SK-N-SH treated with all-trans-retinoic acid at 6 μM for 48 hours (cell line): ENCODE measurements at places on chromosomes 2 and 18.
A peak's percentile ranks its signal among the peaks of the same experiment; 100 is the strongest.

GRCh38 chr18:998936-999335 is 94.3 kb downstream of the ADCYAP1 start:
- ATAC-seq, result no peak

DNA sequence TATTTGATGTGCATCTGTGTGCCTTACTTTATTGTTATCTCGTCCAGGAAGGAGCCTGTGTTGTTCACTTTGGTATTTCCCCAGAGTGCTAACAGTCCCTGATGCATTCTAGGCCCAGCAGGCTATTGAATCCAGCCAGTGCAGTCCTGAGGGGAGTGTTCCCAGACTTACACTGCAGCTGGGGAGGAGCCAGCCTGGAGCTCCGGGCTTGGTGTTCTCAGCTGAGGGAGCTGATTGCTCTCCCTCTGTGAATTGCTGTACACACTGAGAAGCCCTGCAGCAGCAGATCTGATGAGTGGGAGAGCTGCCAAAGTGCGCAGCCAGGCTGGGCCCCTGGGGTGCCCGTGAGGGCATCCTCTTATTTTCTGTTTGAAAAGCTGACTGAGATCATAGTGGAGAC is 159.2 kb downstream of the GALNT3 start:
- peak; percentile 94 for ATAC-seq

DNA sequence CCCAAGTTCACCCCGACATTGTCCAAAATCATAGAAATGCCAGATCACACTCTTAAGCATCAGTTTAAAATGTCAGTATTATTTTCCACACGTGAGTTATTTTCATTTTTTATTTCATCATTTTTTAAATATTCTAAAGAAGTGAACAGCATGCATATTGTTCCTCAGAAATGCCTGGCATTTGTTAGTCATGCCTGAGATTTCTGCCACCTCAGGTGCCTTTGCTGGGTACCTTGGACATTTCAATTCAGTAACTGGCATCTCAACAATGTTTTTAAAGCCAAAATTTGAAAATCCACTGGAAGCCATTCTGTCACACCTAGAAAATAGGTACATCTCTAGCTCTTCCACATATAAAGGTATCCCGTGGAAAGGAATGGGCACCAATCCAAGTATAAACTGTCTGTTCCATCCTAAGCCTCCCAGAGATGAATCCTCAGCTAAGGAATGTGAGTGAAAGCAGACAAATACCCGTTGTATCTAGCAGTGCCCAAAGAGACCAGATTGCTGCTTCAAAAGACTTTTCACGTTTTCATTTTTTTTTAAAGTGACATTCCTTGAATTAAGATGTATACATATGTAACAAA is 159.8 kb downstream of the ZNF385B start:
- peak; percentile 99 for ATAC-seq

DNA sequence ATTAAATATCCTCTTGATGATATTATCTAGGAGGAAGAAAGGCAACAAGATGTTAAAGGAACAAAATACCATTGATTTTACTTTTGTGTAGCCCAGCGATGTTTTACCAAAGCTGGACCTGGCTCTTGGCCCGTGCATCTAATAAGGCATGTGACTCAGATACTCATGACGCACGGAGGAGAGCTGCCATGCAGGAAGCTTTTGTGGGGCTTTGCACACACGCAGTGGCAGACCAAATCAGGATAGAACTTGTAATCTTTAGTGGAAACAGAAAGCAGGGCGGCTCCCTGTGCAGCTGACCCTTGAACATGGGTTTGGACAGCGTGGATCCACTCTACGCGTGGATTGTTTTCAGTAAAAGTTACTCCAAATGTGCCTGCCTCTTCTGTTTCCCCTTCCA is 190.0 kb downstream of the NAPG start:
- ATAC-seq, result no peak

DNA sequence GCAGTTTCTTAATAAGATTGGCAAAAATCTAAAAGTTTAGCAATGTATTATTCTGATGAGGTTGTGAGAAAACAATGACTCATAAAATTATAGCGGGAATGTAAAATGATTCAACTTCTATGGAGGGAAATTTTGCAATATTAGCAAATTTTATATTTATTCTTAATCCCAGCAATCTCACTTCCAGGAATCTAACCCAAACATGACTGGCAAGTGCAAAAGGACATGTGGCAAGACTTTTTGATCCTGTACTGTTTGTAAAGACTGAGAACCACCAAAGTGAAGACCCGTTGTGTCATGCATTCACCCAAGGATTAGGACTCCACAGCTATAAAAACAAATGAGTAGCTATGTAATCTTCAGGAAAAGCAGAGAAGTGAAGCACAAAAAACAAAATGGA is 234.8 kb upstream of the KYNU start:
- no peak for ATAC-seq

DNA sequence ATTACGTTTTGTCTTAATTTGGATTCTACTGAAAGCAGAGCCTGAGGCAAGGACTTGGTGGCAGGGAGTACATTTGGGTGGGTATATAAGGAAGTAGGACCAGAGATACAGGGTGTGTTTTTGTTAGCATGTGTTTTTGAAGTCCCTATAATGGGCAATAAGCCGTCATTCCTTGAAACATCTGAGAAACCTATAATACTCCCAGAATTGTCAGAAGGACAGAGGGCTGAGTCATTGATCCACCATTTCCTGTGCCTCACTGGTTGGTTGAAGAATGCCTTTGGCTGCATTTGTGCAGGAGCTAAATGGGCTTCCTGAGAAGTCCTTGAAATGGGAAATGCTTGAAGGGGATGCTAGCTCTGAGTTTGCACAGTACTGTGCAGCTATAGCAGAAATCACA is 281.8 kb upstream of the ZEB2 start:
- ATAC-seq, result peak; percentile 87

DNA sequence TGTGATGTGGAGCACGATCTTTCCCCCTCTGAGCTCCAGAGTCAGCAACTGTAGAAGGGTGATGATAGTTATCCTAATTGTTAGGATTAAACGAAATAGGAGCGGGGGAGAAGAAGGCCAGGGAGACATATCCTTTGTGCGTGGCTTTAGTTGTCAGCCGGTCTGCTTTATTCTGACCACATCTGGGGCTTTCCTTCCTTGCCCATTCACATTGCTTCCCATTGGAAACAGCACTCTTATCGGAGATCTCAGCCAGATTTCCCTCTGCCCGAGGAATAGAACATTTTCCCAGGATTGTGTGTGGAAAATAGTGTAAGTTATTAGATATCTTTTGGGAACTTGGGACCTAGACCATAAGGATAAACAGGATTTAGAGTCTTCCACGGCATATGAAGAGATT is 1.5 kb downstream of the RALB start:
- ATAC-seq, result no peak
